ENCODE measurements at places on chromosomes 12 and 14. TPM values are rescaled to one million over a fixed set of nuclear protein-coding genes. Genes with fewer than 3 reads are reported as not detected.

Gene PRPH
- 0.59 TPM for total RNA-seq

Gene RNF212B
- total RNA-seq = not detected

Gene EPYC
- total RNA-seq = not detected

DNA sequence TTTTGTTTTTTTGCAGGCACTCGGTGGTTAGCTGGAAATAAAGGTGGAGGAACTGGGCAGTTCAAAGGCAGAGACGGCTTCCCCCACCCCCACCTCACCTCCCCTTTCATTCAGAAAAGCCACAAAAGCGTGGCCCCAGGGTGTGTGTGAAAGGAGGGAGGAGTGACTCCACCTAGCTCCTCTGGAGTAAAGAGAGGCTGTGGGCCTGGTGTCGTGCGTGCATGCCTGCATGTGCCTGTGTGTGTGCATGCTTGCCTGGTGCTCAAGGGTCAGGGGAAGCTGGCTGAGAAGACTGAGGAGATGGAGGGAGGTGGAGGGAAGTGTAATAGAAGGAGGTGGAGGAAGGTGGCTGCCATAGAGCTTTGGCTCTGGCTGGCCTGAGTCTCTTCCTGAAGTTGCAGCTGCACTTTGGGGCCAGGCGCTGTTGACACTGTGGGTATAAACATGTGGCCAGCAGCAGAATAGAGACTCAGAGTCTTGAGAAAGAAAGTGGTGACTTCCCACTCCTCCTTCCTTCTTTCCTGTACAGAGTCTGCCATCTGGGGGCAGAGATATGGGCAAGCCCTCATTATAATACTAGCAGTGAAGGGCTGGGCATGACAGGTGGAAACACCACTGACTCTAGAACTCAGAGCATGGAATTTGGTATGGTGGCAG lies 36.9 kb upstream of the SINHCAF start:
- DNase-seq = no peak

GRCh38 chr12:131693149-131693548 lies 17.7 kb upstream of the SFSWAP start:
- no peak for DNase-seq

DNA sequence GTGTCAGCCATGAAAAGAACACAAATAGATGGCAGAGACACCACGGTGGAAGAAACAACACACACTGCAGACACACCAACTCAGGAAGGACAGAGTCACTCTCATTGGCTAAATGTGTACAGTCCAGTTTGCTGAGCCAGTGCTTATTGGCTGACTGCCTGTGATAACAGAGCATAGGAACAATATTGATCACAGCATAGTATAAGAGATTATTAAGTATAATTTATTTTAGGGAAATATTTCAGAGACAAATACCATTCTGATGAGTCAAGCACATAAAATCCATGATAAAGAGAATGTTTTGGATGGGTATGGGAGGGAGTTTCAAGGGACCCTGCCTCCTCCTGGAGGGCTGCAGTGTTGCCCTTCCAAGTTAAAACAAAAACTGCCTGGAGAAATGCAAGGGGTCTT lies 50.9 kb downstream of the BTG1 start:
- no peak for DNase-seq

DNA sequence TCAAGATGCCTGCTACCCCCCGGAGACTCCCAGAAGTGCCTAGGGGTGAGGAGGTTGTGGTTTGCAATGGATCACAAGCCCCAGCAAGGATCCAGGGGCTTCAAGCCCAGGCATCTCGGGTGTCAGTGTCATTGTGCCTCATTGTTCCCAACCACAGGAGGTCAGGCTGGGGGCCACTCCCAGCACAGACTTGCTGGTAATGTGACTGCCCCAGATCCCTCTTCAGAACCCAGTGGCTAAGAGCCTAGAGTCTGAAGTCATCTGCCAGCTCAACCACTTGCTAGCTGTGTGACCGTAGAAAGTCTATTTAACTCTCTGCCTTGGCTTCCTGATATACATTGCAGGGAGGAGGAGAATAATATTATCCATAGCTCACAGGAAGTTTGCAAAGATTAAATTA lies 7.7 kb upstream of the ASB2 start:
- DNase-seq = no peak

- DNase-seq = no peak
These were observed 138.1 kb downstream of the GPR65 start for GRCh38 chr14:88142997-88143396.

- DNase-seq = peak; percentile 91
These were observed 16.4 kb upstream of the PUS1 start for GRCh38 chr12:131912518-131913274.

DNA sequence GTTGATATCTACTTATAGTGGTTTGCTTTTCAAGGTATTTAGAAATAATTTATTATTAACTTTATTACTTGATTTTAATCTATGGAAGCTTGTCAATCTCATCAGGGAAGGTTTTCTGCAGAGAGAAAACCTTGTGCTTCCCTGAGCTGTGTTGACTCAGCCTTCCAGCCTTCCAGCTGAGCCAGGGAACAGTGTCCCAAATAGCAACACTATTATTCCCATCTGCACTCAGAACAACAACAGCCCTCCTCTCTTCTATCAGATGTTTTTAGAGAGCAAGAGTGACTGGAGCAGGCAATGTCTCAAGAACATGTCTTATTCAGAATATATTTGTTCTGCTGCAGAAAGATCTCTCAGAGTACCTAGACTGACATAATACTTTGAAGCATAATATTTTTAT lies 389.9 kb upstream of the GARIN6 start:
- peak; percentile 5 for DNase-seq

GRCh38 chr12:615620-616019 lies 47.6 kb downstream of the NINJ2 start:
- DNase-seq = no peak

GRCh38 chr12:121717041-121717699 lies 4.6 kb downstream of the TMEM120B start:
- no peak for DNase-seq

- DNase-seq = no peak
These were observed 71.1 kb downstream of the FIGNL2 start for GRCh38 chr12:51777457-51777856.

- no peak for DNase-seq
These were observed 803 bp downstream of the NOP9 start for GRCh38 chr14:24300326-24300980.

DNA sequence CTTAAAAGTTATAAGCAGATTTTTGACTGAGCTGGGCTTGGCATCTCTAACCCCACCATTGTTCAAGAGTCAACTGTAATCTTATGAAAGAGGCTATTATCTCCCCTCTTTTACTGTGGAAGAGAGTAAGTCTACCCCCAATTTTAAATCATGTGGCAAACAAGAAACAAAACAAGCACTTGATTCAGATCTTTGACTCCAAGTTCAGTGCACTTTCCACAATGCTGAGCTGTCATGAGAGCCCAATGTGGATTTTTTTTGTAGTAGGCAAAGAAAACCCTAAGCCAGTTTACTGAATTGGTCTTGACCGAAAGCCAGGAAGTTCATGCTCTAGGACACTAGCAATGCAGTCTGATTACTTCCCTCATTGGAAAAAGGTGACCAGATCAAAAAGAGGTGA lies 306.2 kb downstream of the GALC start:
- no peak for DNase-seq

DNA sequence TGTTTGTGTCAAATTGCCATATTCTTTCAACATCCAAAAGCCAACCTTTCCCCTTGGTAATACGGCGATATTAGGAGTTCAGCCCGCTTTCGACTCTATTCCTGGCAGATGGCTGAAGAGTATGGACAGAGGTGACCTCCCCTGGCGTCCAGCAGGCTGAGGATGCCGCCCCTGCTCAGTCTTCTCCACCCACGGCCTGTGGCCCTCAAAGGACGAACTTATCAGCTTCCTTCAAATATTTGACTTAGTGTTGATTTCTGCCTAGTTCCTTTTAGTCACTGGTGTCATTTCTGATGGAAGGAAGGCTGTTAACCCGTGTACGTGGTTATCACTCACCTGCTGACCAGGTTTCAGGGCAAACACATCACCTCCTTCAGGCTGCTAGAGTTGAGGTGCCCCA lies 65.0 kb downstream of the TESC start:
- no peak for DNase-seq
